ENCODE measurements at places on chromosomes 3 and 15. TPM values are rescaled to one million over a fixed set of nuclear protein-coding genes. Genes with fewer than 3 reads are reported as not detected.

The KCNAB1 gene
- not detected for total RNA-seq

DNA sequence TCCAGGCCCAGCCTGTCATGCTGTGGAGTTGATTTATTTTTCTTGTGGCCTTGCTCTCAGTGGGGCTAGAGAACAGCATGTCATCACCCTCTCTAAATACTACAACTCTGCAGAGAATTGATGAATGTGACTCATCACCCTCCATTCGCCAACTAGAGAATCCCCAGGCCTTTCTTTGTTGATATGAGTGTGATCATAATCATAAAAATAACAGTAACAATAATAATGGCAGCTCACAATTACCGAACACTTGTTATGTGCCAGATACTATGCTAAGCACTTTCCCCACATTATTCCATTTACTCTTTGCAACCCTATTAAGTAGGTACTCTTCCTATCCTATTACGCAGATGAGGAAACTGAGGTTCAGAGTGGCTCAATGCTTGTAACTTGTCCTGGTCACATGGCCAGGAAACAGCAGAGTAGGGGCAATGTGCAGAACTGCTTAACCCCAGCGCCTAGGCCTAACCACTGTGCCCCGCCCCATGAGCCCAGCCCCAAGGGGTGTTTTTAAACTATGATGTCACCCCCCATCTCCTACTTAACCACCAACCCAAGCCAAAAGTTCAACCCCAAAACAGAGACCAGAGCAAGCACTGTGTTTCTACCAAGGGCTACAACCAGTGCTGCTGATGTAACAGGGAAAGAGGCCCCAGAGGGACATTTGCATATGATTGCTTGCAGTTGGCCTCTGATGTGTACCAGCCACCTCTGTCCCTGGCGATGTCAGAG lies 104.5 kb downstream of the ADCY5 start:
- peak; percentile 9 for DNase-seq

GRCh38 chr15:82058026-82058425 lies 12.2 kb upstream of the MEX3B start:
- DNase-seq, result no peak

The SERINC4 gene
- 0.08 TPM for total RNA-seq

- no peak for DNase-seq
Measured at GRCh38 chr15:25237291-25237978, 201.4 kb downstream of the UBE3A start.

- peak; percentile 26 for DNase-seq
Measured at GRCh38 chr15:70098461-70099166, 897 bp upstream of the TLE3 start.

- DNase-seq, result no peak
Measured at GRCh38 chr3:149895339-149895738, 75.4 kb downstream of the PFN2 start.

The B4GALT4 gene
- total RNA-seq, result 14.4 TPM

GRCh38 chr3:30694668-30695067 lies 88.3 kb downstream of the TGFBR2 start:
- DNase-seq, result no peak

GRCh38 chr3:12046406-12046805 lies 42.2 kb downstream of the SYN2 start:
- no peak for DNase-seq

The CD80 gene
- total RNA-seq, result 4.2 TPM

The ITIH1 gene
- not detected for total RNA-seq

- no peak for DNase-seq
Measured at GRCh38 chr3:113354307-113354706, 87.0 kb downstream of the CFAP44 start.

The LNP1 gene
- 1.7 TPM for total RNA-seq

The TRIM69 gene
- total RNA-seq, result 70.6 TPM

GRCh38 chr15:58487041-58487723 lies 55.4 kb downstream of the LIPC start:
- no peak for DNase-seq

GRCh38 chr15:34691034-34691433 lies 63.8 kb downstream of the GJD2 start:
- DNase-seq, result no peak

DNA sequence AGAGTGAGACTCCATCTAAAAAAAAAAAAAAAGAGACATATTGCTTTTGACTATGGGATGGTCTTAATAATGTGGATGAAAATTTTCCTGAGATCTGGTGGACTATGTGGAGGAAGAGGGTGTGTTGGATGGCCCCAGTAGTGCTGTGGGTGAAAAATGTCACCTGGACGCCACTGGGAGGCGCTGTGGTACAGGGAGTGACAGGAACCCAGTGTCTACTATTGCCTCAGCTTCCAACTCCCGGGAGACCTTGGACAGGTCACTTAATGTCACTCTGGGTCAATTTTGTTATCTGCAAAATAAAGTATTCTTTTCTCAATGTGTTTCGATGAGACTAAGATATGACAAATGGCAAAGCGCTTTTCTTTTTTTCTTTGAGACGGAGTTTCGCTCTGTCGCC lies 27.7 kb upstream of the DCP1A start:
- DNase-seq, result peak; percentile 64

DNA sequence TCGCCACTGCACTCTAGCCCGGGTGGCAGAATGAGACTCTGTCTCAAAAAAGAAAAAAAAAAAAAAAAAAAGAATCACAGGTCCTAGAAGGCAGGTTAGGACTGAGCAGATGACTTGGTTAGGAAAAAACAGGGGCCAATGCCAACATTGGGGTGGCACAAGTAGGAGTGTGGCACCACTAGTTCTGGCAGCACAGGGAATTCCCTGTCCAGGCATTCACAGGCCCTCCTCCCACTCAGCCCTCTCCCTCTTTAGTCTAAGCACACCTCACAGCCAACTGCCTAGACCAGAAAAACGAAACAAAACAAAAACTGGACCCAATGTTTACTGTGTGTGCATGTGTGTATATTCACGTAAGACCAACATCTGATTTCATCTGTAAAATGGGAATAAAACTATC lies 10.5 kb downstream of the THOC7 start:
- no peak for DNase-seq

The DPPA2 gene
- not detected for total RNA-seq

Data from activated naive CD8-positive, alpha-beta T cell treated with anti-CD3 and anti-CD28 coated beads for 36 hours (primary cell).